ENCODE measurements at places on chromosomes 12 and 14. TPM values are rescaled to one million over a fixed set of nuclear protein-coding genes. Genes with fewer than 3 reads are reported as not detected.

ITFG2 gene
- 15.6 TPM for total RNA-seq

KRT77 gene
- not detected for total RNA-seq

ARF3 gene
- total RNA-seq = 97.8 TPM

KLRC1 gene
- total RNA-seq = 0.24 TPM

GLIPR1L1 gene
- total RNA-seq = not detected

TAS2R10 gene
- total RNA-seq = 1.3 TPM

ISM2 gene
- 2.1 TPM for total RNA-seq

TMTC1 gene
- total RNA-seq = 20.7 TPM

GRCh38 chr12:107318806-107319532 lies 225.6 kb upstream of the CRY1 start:
- ATAC-seq = peak; percentile 42

- no peak for ATAC-seq
Observed at GRCh38 chr12:43308776-43309175, 243.2 kb downstream of the ADAMTS20 start.

- no peak for ATAC-seq
Observed at GRCh38 chr14:99609245-99610170, 5.5 kb upstream of the CCDC85C start.

GRCh38 chr12:51246254-51246853 lies 7.7 kb downstream of the DAZAP2 start:
- no peak for ATAC-seq

DNA sequence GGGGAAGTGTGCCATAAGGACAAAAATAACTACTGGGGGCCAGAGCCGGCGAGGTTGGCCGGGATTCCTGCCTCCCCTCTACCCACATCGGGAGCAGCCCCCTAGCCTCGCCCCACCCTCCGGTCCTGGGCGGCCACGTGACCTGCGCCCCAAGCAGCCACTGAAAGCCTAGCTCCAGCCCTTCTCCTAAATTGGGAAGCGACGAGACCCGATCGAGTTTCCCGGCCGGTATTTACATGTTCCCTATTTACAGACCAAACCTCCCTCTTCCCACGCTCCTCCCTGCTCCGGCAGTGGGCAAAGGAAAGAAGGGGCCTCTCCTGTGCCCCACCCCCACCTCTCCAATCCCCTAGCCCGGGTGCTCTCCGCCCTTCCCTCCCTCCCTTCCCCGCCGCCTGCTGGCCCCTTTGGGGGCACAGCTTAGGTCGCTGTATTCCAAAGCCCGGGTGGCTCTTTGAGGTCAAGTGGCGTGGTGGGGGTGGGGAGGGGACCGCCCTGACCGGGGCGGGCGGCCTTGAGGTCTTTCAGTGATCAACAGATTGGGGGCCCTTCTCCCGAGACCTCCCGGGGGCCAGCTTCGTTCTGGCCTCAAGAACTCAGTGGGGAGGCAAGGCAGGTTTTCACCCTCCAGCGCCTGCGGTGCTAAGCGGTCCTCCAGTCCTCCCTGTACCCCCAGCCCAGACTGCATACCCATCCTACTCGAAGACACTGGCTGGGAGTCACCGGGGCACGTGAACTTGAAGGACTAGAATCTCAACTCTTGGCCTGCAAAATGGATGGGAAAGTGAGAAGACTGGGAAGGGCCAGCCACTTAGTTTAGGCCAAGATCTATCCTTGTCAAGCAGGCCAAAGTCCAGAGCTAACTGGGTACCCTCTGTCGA lies 6.3 kb upstream of the CTDSP2 start:
- ATAC-seq = peak; percentile 74
